ENCODE measurements at places on chromosomes 6 and 20.

DNA sequence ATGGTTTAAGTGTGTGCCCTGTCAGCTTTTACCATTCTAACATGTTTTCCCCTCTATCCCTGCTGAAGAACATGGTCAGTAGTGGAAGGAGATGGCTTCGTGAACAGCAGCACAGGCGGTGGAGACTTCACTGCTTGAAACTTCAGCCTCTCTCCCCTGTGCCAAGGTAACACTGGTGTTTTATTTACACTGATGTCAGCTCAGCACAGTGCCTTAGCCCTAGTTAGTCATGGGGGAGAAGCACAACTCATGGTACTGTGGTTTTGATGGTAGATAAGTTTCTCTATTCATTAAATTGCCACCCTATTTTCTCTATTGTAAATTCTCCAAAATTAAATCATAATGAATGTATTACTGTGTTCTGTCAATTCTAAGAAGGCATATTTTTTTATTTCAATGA, 56.6 kb downstream of the MTHFD1L start:
- DNase-seq, result no peak

GRCh38 chr20:891058-891705, 25.0 kb downstream of the ANGPT4 start:
- no peak for DNase-seq

GRCh38 chr6:168216751-168217191, 102.8 kb downstream of the DACT2 start:
- no peak for DNase-seq

GRCh38 chr6:106512048-106512967, 117.0 kb downstream of the RTN4IP1 start:
- DNase-seq, result no peak

- peak; percentile 63 for DNase-seq
Observed at GRCh38 chr20:62958388-62959100, 6.0 kb downstream of the SLC17A9 start.

- DNase-seq, result no peak
Observed at GRCh38 chr6:125296471-125296870, 5.3 kb downstream of the HDDC2 start.

DNA sequence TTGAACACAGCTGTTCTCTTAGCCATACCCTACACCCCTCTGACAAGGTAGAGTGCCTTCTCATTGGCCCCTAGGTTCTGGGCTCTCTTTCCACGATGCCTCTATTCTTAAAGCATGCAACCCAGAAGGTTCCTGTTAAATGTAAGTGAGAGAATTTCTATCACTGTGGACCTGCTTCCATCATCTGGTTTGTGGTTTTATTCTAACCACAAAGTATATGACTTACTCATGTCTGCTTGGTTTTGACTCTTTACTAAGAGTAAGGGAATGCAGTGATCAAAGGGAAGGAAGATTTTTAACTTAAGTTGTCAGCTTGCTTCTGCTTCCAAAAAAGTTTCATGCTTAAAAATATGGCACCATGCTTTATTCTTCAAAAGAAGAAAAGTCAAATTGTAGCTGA, 80.2 kb downstream of the ANKEF1 start:
- no peak for DNase-seq

DNA sequence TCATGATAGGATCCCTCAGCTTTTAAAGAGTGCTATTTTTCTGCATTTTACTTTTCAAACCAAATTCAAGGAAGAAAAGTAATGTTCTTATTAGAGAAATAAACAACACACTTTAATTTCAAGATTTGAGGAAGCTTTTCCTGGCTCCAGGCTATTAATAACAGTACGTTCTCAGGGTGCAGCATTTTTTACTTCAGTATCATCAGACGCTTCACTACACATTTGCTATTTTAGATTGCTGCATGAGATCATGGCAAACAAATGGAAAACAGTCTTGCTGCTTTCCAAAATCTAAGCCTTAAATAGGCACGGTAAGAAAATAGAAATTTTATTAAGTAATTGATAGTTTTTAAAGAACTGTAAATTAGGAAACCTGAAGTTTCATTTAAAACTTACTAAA, 253.6 kb upstream of the EXOC2 start:
- DNase-seq, result no peak

- no peak for DNase-seq
Observed at GRCh38 chr20:41457173-41457857, 90.7 kb upstream of the EMILIN3 start.

DNA sequence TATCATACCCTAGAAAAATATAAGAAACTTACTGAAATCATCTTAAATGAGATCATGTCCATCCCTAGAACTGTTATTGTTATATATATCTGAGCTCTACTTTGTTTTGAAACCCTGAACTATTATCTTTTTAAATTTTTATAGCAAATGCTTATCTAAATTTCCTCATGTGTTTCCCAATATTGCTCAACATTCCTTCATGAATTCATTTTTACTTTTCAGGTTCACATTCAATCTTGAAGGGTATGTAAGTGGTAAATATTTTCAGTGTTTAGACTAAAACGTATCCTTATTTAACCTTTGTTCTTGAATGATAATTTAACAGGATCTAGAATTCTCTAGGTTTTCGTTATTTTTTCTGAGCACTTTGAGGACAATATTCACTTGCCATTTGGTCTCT, 23.9 kb downstream of the PDE7B start:
- no peak for DNase-seq

DNA sequence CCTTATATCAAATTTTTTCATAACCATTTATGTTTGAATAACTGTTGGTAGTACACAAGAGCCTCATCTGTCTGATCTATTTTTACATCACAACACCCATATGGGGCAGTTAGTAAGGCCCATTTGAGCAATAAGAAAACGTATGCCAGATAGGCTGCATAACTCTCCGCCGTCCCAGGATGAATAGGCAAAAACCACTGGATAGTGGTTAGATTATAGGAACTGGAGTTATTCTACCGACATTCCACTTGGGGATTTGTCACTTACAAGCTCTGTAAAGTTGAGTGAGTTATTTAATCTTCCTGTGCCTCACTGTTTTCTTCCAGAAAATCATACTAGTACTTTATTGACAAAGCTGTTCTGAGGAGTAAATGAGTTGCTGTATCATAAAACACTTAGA, 881.9 kb downstream of the QKI start:
- DNase-seq, result no peak

- DNase-seq, result no peak
Observed at GRCh38 chr6:18115356-18115755, 7.1 kb downstream of the NHLRC1 start.

GRCh38 chr6:18613319-18613925, 226.3 kb downstream of the RNF144B start:
- no peak for DNase-seq

- DNase-seq, result no peak
Observed at GRCh38 chr20:49519777-49520359, 37.4 kb upstream of the KCNB1 start.

DNA sequence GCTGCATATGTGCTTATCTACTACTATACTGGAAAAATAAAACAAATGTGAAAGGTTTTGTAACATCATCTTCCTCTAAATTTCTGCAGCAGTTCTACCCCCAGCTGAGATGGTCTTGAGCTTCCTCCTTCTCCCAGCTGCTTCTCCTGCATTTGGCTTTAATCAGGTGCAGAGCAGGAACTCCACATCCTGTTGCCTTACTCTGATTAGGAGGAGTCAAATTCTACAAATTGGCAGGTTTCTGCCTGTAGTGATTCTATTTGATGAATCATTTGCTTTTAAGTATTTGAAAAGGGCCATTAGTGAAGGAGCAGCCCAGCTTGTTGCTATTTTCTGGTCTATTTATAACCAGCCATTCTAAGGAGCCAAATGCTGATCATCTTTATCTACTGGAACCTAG, 224.5 kb downstream of the GMDS start:
- DNase-seq, result no peak

GRCh38 chr6:134806180-134806798, 143.6 kb downstream of the ALDH8A1 start:
- DNase-seq, result no peak

- no peak for DNase-seq
Observed at GRCh38 chr6:159181914-159182313, 12.7 kb downstream of the FNDC1 start.

GRCh38 chr20:5065879-5066383, 53.8 kb downstream of the PCNA start:
- DNase-seq, result no peak

GRCh38 chr20:15673206-15673605, 900.0 kb downstream of the KIF16B start:
- DNase-seq, result no peak

DNA sequence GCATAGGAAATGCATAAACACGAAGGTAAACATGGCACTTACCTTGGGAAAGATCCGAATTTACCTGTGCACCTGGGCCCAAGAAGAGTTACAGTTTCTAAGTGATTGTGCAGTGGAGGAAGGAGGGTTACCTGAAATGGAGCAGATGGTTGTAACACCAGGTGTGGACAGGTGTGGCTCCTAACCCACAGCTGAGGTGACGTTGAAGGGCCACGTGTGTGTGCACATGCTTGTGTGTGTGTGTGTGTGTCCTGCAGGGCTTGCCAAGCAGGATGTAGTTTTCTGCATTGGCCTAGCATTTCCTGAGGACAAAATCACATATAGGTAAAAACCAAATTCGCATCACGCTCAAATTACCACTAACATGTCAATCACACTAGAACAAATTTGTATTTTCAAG, 240.8 kb downstream of the ANKRD60 start:
- DNase-seq, result no peak

GRCh38 chr6:165820934-165821333, 157.9 kb upstream of the PDE10A start:
- no peak for DNase-seq

- no peak for DNase-seq
Observed at GRCh38 chr20:8132484-8133309, 631 bp downstream of the PLCB1 start.
